Activated CD8-positive, alpha-beta memory T cell treated with anti-CD3 and anti-CD28 coated beads for 24 hours (primary cell): ENCODE measurements at places on chromosomes 2 and 18.

- no peak for DNase-seq
Observed at GRCh38 chr2:59761966-59762365, 791.5 kb downstream of the BCL11A start.

DNA sequence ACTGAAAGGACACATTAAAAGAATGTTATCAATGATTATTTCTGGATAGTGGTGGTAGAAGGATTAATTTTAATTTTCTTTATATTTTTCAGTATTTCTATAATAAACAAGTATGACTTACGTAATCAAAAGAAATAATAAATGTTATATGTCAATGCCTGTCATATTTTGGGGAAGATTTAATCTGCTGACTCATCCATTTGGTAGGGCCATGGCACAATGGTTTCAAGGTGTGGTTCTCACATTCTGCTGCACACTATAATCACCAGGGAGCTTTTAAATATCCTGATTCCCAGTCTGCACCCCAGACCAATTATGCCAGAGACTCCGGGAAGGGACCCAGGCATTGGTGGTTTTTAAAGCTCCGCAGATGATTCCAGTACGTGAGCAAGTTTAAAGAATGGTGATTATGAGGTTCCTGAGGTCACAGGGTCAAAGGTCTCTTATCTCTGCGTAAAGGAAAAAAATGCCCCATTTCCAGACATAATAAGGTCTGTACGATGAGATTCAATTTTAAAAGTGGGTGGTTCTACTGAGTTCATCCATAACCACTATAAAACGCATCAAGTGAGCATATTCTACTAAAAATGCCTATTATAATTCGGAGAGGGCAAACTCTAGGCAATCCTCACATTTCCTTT is 27.2 kb downstream of the WIPF1 start:
- no peak for DNase-seq

DNA sequence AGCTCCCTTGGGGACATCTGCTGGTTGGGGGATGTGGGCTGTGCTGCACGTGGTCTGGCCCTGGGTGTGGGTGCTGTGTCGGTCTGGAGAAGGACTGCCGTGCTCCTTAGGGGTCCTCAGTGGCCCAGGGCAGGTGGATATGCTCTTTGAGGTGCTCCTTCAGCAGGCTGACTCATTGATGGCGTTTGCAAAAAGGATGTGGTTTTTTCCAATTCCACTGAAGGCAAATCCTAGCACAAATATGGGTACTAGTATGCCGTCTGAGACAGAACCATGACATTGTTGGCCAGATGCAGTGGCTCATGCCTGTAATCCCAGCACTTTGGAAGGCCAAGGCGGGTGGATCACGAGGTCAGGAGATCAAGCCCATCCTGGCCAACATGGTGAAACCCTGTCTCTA is 3.3 kb downstream of the PPP1R7 start:
- DNase-seq = no peak

- no peak for DNase-seq
Observed at GRCh38 chr18:3162181-3162580, 57.6 kb downstream of the MYOM1 start.

GRCh38 chr2:19474128-19474527 is 115.7 kb upstream of the OSR1 start:
- DNase-seq = no peak

- no peak for DNase-seq
Observed at GRCh38 chr18:32851936-32852335, 79.1 kb upstream of the KLHL14 start.

DNA sequence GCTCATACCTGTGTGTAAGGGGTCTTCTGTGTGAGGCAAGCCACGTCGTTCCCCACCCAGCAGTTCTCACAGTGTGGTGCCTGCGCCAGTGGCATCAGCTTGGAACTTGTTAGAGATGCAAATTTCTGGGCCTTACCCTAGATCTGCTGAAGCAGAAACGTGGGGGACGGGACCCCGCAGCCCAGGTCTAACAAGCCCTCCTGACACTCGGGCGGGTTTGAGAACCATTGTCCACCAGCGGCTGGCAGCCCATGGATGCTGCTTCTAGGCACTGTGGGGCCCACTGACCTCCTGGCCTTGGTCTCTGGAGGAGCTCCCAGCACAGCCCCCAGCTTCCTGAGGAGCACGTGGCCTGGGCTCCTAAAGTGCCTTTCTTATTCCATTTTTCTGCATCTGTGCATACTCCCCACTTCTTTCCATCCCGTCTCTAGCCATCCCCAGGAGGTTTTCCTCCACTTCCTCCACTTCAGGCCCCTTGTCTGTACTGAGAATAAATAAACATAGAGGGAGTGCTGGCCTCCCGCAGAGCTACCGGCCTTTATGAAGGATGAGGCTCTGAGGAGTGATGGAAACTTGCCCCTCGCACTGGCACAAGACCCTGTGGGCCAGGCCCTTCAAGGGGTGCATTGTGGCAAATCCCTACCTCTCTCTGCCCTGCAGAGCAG is 94.3 kb downstream of the GALR1 start:
- no peak for DNase-seq
